T-helper 2 cell (primary cell): ENCODE measurements at places on chromosomes 3 and 15.

GRCh38 chr3:135451037-135451785 is 514.3 kb upstream of the PPP2R3A start:
- DNase-seq: no peak

GRCh38 chr3:10015461-10015904 is 10.8 kb upstream of the FANCD2 start:
- no peak for DNase-seq

GRCh38 chr3:146948186-146948585 is 343.0 kb upstream of the PLSCR5 start:
- DNase-seq: no peak

DNA sequence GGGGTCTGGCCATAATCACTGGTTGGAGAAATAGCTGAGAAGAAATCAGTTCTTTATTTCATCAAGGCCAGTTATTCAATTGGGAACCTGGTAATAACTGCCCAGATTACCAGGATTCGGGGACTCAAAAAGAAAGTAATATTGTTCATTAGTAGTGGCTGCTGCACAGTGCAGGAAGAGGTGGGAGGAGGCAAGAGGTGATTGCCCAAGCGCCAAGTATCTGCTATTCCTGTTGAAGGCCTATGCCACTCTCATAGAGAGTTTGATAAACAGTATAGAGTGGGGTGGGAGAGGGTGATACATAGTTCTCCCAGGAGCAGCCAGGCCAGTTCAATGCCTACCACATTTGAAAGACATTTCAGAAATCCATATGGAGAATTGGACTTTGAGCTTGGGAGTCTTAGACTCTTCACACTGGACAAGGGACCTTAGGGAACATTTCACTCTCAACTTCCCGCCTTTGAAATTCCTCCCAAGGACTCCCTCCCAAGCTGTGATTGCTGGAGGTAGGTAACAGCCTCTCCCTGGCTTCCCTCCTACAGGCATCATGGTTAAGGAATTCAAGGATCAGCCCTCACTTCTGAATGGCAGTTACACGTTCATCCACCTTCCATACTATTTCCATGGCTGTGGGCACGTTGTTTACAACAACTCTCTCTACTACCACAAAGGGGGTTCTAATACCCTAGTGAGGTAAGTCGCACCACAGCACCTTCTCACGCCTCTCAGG is 59.8 kb downstream of the GLDN start:
- DNase-seq: no peak

DNA sequence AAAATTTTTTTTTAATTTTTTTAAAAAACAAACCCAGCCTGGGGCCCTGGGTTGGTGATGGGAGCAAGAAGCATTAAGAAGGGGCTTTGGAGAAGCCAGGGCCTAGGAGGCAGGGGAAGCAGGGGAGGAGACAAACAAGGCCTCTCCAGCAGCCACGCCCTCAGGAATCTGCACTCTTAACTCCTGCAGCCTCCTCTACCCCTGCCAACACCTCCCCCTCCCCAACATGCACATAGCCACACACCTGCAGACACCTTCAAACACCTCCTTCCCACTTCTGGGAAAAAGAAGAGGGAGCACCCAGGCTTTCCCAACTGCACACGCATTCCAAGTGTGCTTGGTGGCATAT is 2.7 kb upstream of the DCAF1 start:
- DNase-seq: no peak

- DNase-seq: no peak
Measured at GRCh38 chr3:194447161-194447560, 39.6 kb downstream of the ATP13A3 start.

- DNase-seq: no peak
Measured at GRCh38 chr3:117191245-117191644, 481.7 kb downstream of the TUSC7 start.

- no peak for DNase-seq
Measured at GRCh38 chr3:31707286-31707685, 174.6 kb downstream of the STT3B start.

DNA sequence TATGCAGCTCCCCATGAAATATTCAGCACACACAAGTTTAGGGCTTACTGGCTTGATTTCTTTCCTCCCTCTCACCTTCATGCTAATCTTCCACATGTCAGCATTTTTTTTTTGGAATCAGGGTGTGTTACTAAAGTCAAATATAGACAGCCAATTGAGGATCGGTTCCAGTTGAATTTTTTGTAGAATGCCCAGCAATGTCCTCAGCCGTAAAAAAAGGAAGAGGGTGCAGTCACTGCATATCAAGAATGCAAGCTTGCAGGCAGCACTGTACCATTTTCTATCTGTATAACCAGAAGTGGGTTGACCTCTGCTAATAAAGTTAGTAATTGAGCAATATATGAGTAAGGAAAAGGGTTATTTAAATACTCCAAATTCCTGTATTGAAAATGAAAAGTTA is 51.4 kb upstream of the CHMP2B start:
- DNase-seq: no peak

- no peak for DNase-seq
Measured at GRCh38 chr3:49025005-49025792, 3.3 kb downstream of the NDUFAF3 start.

DNA sequence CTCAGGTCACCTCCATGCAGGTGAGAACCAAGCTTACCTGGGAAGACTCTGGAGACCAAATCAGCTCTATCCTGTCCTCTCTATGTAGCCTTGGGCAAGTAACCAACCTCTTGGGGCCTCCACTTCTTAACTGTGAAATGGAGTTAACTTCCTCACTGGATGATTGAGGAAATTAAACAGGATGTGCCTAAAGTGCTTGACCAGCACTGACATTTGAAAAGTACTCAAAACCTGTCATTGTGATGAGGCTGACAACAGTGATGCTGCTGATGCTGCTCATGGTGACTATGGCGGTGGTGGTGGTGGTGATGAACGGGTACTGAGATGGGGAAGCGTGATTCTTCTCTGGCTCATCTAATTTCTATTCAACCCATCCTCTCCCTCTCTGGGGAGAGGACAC is 22.3 kb downstream of the VIPR1 start:
- no peak for DNase-seq

GRCh38 chr3:128551451-128551850 is 58.5 kb upstream of the GATA2 start:
- DNase-seq: no peak

DNA sequence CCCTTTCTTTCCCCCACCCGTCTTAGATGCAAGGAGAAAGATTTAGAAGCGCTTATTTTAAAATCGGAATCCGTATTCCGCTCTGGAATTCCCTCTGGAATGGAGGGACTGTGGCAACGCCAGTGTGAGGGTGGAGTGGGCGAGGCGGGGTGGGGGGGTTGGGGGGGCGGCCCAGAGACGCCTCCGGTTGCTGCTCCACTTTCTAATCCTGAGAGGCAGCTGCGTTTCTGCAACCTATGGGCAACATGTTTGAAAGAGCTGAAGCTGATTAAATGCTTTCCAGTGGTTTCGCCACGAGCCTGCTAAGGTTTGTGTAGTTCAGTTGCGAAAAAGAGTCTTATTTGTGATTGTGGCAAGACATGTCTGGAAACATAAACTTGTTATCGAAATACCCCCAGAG is at the start of gene CCK:
CCK (minus strand) TSS at position 101 of the 400 bp plus-strand sequence. CDS start 2,555 bp downstream, outside the sequence.
- DNase-seq: no peak

DNA sequence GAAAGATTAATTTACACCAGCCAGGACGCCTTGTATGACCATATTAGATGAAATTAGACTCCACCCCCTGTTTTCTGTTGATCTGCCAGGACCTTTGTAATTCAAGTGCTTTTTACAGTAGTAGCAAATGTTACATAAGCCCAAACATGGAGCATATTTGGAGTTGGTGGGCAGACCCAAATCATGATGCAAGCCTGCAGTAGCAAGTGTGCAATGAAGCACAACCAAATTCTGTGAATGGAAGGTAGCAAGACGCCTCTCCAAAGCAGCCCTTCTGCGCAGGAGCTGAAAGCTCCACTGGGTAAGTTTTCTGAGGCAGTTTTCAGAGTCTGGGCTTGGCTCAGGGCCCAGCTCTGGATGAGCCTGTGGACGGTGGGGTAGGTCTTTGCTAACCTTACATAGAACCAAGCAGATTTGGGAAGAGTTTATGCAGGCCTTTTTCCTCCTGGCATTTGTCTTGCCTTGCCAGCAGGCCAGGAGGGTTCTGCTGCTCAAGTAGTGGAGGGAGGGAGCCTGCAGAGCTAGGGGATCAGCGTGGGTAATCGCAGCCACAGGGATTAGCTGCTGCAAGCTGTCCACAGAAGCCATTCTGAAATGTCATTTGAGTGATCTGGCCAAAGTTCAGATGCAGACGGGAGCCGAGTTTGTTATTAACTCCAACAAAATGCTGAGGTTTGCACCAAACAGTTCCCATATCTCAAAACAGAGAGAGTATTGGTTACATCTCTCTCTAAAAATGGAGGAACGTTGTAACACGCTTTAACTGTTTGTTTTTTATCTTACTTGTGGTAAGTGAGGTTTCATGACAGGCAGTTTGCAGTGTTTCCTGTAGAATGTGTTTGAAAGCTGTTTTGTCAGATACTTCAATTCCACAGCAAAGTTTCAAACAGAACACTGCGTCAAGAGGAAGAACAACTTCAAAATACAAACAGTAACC is 55.4 kb downstream of the PSMD6 start:
- peak; percentile 27 for DNase-seq
